ENCODE measurements at places on chromosomes 5 and 9.

DNA sequence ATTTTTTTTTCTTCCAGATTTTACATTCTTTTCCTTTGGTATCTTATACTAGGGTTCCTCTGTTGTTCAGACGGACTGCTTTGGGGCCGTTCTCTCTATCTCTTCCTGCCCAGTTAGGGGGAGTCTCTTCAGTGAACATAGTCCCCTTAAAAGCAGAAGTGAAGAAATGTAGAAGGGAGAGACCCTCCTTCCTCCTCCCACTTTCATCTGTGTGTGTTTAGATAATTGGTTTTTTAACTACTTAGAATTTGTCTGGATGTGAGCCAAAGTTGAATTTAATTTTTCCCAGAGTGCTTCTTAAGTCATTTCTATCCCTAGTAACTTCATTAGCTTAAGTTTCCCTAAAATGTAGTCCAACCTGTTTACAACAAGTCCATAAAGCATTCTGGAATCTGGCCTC, 167.5 kb downstream of the HACD4 start:
- no peak for DNase-seq

GRCh38 chr5:1809416-1810035, 8.3 kb downstream of the NDUFS6 start:
- no peak for DNase-seq

GRCh38 chr9:84137968-84138367, 157.4 kb downstream of the RMI1 start:
- no peak for DNase-seq

DNA sequence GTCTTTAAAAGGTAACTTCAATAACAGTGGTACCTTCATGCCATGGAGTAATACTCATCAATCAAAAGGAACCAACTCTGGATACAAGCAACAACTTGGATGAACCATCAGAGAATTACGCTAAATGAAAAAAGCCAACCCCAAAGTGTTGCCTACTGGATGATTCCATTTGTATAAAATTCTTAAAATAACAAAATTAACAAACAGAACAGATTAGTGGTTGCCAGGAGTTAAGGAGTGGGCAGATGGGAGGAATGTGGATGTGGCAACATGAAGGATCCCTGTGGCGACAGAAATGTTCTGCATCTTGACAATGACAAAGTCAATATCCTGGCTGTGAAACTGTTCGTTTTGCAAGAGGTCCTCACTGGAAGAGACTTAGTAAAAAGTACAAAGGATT, 50.5 kb downstream of the SPTLC1 start:
- DNase-seq: no peak

DNA sequence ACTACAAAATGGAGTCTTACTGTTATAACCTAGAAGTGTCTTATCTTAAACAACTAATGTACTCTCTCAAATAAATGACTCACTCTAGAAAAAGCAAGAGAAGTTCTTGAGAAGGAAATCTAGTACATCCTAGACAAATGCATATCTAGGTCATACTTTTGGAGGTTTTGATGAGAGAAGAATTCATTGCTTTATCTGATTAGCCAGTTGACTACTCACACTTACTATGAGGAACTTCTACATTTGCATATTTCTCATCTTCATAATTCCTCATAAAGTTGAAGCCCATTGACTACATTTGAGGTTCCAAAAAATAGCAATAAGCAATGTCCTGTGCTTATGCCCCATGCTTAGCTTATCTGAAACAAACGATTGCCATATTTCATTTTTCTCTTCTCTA, 2.8 kb downstream of the JAKMIP2 start:
- no peak for DNase-seq

GRCh38 chr9:19903076-19903475, 114.2 kb upstream of the SLC24A2 start:
- no peak for DNase-seq

GRCh38 chr9:127370672-127371648, 26.0 kb upstream of the SLC2A8 start:
- no peak for DNase-seq

DNA sequence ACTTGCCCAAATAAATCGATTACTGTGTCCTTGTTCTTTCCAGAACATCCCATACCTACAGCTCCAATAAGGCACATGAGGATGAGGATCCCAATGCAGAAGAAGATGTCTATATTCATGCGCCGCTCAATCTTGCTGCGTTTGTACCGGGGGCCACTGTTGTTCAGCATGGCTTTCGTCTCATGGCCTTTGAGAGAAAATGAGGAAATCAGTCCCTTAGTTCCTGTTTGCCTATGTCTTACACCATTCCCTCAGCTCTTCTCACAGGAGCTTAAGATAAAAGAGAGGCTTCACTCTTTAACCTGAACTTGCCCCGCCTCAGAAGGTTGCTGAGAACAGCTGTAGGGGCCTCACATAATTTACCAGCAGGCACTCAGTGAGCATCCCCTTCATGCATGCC, 211.6 kb downstream of the ATP10B start:
- no peak for DNase-seq

DNA sequence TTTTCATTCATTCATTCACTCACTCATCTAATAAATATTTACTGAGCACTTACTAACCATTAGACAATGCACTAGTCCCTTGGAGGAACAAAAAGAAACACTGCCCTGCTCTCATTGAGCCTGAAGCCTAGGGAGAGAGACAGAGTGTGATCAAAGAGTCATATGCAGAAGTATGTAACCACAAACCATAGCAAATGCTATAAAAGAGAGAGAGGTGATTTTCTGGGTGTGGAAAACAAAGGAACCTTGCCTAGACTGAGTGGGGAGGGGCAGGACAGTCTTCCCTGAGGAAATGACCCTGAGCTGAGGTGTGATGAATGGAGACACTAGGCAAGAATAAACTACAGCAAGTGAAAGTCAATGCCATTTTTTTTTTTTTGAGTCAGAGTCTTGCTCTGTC, 10.8 kb upstream of the ADRA1B start:
- no peak for DNase-seq

- DNase-seq: no peak
Measured at GRCh38 chr9:129607027-129607387, 13.9 kb downstream of the C9orf50 start.

DNA sequence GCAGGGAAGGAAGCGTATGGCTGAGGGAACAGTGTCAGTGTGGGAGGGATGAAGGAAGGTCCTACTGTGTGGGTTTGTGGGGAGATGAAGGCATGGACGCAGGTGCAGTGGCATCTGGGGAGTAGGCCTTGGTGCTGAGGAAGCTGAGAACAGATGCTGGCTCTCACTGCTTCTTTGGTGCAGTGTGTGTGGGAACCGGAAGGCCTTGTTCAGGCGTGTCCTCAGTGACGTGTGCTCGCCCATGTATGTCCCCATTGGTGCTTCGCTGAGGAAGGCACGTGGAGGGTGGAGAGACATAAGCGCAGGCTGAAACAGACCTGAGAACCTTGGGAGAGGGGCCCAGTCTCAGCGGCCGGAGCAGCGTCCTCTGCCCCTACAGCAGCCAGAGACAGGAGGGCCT, 18.7 kb downstream of the ADAMTS13 start:
- DNase-seq: no peak

GRCh38 chr5:159178978-159179377, 30.4 kb downstream of the RNF145 start:
- peak; percentile 35 for DNase-seq

DNA sequence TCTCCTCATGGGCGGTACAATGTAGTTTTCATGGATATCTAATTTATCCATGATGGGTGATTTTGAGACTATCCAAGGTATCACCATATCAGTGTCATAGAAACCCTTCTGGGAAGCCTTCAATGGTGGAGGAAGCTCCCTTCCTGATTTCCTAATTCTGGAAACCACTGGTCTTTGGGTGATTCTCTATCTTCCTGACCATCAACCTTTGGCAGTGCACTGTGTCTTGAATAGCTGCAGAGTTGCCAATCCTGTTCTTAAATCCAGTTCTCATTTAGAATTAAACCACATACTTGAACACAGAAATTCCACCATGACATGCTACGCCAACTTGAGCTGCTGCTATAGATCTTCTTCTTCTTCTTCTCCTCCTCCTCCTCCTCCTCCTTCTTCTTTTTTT, 161.7 kb upstream of the KLF9 start:
- no peak for DNase-seq

DNA sequence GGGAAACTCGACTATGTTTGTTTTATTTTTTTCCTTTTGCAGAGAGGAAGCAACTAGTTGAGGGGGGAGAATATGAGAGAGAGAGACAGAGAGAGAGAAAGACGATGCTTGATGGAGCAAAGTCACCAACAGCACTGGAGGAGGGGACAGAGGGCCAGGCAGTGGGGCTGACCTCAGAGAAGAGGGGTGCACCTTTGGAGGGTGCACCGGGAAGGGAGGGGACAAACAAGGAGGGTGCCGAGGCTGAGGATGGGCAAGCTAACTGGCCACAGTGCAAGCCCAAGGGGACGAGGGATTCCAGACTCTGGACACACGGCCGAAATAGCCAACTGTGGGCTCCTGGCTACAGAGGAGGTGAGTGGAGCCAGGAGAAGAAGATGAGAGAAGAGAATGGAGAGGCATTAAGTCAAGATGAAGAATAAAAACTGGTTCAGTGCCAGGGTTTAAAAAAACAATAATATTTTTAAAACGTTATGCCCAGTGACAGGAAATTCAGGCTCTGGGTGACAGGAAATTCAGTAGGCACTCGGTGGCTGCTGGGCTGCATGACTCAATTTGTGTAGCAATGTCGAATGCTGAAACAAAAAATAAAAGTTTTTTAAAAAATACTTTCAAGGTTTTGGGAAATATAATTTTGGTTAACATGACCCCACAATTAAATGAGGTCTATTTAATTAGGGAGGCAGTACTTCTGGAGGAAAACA, 13.3 kb upstream of the GLRX start:
- peak; percentile 29 for DNase-seq

DNA sequence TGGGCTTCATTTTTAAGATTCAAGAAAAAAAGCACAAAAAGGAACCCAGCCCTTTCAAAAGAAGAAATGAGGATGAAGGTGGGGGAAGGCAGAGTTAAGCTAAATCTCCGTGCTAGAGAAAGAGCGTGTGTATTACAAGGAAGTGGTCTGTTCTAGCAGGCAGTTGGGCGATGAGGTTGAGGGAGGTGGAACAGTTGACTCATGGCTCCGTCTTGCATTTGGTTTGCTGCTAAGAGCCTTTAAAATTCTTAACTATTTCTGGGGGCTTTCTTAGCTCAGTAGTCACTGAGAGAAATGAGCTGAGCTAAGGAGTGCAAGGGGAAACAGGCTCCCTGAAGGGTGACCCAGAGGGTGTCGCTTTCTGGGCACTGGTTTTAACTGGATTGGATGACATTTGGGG, 117.4 kb downstream of the GCNT1 start:
- peak; percentile 78 for DNase-seq

GRCh38 chr9:128180001-128180400, 11.4 kb downstream of the CIZ1 start:
- DNase-seq: no peak

- peak; percentile 66 for DNase-seq
Measured at GRCh38 chr5:124343451-124343867, 403.0 kb downstream of the ZNF608 start.

DNA sequence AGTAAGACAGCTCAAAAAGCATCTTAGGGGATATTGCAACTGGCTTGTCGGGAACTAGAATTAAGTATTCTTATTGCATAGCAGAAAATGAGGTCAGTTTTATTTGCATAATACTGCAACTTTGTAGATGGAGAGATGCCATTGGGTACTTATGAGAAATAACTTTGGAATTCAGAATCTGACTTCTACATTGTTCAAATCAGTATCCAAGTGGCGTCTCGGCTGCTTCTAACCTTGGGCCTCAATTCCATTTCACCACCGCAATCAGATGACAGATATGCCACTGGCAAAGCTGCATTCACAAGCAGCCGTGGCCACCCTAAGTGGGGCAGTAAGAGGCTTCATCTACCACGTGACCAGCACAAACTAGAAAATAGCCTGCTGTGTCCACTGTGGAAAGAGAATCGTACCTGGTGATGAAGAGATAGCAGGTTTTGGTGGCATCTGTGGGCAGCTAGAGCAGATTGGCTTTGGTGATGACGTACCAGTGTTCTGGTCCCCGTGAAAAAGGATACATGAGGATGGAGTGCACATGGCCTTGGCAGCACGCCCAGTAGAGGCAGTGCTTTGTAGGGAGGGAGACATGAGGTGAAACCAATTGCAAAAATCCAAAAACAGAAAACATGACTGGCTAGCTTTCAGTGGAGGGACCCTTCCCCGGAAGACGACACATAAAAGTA, 116.6 kb downstream of the KLHL3 start:
- DNase-seq: no peak

- DNase-seq: no peak
Measured at GRCh38 chr5:163185315-163185714, 252.1 kb upstream of the CCNG1 start.

DNA sequence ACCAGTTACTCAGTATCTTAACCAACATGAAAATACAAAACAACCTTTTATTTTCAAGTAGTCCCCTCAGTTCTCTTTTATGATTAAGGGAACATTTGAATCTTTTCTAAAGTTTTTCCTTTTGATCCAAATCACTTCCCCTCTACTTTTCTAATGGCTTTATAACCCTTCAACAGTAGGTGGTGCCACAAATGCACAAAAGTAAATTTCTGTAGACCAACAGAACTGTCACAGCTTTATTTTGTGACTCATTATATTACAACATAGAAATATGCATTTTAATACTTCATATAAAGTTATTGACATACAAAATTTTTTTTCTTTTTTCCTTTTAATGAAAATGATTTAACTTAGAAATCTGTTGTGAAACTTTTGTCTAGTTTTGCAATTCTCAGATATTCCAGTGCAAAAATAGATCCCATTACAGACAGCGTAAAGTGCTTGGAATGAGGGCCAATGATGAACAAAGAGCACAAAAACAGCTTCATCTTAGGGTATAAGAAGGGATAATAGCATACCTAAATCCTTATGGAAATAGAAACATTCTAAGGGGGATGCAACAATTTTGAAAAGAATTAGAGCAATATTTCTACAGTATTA, 17.0 kb downstream of the NIPSNAP3B start:
- peak; percentile 56 for DNase-seq

GRCh38 chr9:133367221-133367620, 8.6 kb downstream of the SURF4 start:
- DNase-seq: no peak

DNA sequence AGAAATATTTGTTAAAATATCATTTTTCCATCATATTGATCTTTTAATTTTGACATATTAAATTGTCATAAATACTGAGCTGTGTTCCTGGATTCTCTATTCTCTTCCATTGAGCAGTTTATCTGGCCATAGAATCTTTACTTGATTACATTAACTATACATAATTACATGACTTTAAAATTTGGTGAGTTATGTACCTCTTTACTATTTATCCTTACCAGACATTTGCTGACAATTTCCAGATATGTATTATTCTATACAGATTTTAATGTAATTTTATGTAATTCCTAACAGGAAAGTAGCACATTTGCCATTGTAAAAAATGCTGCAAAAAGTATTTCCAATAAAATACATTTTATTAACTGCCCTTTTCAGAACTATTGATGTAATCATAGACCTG, 770.3 kb downstream of the KCTD16 start:
- no peak for DNase-seq

DNA sequence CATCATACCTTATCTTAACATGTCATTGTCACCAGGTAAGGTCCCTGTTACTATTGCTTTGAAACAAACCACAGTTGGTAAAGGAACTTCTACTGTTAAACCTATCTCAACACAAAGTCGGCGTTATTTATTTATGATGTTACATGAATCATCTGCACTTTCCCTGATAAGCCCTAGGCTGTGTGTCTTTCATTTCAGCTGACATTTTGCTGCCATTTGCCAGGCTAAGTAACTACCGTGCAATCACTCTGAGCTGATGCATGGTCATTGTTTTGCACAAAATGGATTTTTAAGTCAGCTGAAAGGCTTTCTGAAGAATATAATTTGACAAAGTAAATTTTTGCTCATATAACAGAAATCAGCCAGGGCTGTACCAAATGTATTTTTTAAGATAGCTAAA, 546.5 kb downstream of the ZNF608 start:
- DNase-seq: peak; percentile 16

- DNase-seq: no peak
Measured at GRCh38 chr5:9302218-9302617, 243.7 kb downstream of the SEMA5A start.

Measured in hematopoietic multipotent progenitor cell treated with erythropoietin and hydrocortisone succinate and interleukin-3 and kit ligand, for 8 days (in vitro differentiated cells).